Cortex of kidney (tissue), 1 donor: ENCODE measurements at places on chromosomes 12 and 14.

DNA sequence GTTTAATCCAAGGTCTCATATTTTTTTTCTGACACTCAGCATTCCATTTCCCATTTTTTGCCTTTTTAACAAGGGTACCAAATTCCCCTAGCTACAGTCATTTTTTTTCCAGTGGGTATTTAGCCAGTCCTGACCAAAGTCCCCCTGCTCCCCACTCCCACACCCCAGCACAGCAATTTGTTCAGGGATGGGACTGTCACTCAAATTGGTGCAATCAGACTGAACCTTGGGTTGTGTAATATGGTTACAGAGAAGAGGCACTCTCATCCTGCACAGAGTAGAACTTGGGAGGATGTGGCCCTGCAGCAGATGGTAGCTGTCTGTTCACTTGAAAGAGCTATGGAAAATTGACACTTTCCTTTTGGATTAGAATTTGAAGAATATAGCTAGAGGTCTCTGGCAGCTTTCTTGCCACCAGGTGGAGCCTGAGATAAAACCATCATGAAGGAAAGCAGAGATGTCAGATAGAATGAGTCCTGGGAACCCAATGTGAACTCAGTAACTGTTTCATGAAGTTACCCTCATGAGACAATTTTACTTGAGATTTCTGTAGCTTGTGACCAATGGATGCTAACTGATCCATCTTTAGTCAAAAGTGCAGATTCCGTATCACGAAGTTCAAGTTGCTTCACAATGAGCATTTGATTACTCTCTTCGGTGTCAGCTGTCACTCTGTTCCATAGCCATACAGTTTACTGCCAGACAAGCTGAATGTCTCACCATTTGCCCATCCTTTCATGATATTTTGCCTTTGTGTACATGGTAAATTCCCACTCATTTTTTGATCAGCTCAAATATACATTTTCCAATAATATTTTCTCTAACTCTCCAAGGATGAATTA lies 394.0 kb upstream of the SYT1 start:
- no peak for DNase-seq

- no peak for DNase-seq
Observed at GRCh38 chr14:104955396-104955770, 22.8 kb downstream of the AHNAK2 start.

DNA sequence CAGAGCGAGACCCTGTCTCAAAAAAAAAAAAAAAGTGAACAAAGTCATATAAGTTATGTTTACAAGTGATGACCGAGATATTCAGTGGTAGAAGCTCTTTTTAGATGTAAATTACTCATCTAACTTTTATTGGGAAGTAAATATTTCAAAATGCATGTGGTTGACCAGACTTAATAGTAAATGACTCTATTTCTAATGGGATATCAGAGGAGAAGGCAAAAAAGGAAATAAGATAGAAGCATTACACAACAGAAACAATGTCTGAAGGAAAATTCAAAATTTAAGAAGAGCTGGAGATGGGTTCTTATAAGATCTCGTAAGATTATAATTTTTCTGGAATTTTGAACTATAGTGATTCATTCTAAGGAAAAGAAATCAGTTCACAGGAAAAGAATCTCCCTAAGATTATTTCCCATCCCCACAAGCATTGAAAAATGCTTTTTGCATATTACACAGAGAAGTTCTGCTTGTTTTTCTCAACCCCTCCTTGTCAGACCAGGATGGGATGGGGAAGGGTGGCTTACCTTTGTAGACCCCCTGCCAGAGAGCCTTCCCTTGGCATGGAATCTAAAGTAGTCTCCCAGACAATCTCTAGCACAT lies 63.1 kb upstream of the STK38L start:
- no peak for DNase-seq

DNA sequence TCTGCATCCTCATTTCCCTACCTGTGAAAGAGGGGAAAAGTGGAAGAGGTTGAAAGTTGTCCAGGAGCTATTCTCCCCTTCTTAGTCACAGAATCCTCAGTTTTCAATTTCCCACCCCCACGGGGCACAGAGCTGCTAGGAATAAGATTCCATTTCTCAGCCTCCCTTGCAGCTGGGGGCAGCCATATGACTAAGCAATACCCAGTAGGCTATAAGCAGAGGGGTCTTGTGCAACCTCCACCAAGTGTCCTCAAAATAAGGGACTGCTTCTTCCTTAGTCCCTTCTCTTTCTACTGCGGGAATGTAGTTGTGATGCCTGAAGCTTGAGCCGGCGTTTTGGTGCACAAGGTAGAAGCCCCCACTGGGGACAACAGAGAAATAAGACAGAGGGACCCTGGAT lies 40.9 kb downstream of the VWF start:
- DNase-seq = no peak

- DNase-seq = no peak
Observed at GRCh38 chr14:103186241-103186822, 63.1 kb downstream of the TNFAIP2 start.

GRCh38 chr12:98109266-98109665 lies 406.1 kb upstream of the TMPO start:
- no peak for DNase-seq

GRCh38 chr14:36221112-36221511 lies 44.6 kb upstream of the PTCSC3 start:
- no peak for DNase-seq

- DNase-seq = no peak
Observed at GRCh38 chr12:104680070-104680469, 223.3 kb downstream of the CHST11 start.

- no peak for DNase-seq
Observed at GRCh38 chr12:51661836-51662235, 70.8 kb downstream of the SCN8A start.

GRCh38 chr12:86666316-86666715 lies 410.1 kb upstream of the MGAT4C start:
- DNase-seq = no peak

GRCh38 chr12:92470608-92471021 lies 232.2 kb upstream of the PLEKHG7 start:
- no peak for DNase-seq

DNA sequence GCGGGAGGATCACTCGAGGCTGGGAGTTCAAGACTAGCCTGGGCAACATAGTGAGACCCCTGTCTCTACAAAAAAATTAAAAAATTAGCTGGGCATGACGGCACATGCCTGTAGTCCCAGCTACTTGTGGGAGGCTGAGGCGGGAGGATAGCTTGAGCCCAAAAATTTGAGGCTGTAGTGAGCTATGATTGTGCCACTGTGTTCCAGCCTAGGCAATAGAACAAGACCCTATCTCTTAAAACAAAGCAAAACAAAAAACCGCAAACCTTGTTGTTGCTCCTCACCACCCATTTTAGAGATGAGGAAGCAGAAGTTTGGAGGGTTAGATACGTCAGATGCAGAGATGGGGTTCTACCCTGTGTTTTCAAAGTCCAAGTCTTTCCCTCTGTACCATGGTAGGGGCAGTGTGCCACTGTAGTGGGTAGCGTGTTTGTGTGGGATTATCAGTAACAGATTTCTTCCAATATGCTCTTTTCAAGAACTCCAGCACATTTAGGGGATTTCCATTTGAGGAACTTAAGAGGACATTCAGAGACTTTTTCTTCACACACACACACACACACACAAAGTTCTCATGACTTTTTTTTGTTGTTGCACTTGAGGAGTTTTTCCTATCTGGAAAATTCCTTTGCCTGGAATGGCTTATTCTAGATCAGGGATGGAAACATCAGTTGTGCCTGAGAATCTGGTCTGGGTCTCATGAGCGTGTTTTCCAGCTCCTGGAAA lies 186.5 kb downstream of the CHST11 start:
- no peak for DNase-seq

DNA sequence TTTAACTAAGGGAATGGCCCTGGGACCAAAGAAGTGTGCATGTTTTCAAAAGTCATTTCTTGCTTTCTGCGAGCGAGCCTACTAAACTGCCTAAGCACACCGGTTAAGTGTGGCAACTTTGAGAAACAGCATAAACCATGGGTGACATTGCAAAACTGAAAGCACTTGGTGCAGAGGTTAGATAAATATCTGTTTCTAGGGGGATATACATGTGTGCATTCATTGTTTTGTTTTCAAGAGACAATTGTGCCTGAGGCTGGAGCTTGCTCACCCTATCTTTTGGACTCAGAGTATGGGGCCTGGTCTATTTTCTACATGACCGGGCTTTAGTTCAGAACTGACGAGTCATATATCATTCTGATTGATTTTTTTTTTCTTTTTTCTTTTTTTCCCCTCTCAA lies 923.4 kb downstream of the NRXN3 start:
- no peak for DNase-seq

GRCh38 chr14:42045383-42045782 lies 438.7 kb downstream of the LRFN5 start:
- no peak for DNase-seq
